ENCODE measurements at places on chromosomes 7 and 10.
A peak's percentile ranks its signal among the peaks of the same experiment; 100 is the strongest.

DNA sequence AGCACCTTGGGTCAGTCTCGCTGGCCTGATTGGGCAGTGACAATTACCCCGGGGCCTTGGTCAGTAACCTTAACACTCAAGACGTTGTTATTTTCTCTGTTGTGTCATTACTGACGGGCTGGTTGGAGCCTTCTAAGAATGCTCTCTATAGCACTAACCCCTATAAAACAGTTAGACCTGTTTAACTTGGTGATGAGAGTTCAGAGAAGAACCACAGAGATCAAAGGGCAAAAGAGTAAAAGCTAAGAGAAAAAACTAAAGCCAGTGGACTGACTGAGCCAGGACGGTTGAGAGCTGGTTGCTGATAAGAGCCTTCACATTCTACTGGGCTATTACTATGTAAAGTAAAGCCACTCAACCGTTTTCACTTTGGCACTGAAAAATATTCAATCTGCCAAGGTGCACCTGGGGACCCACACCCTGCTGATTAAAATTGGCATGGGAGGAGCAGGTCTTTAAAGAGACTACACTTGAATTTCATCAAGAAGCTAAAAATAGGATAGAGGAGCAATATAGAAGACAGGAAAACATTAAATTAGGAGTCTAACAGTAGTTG lies 13.6 kb upstream of the ITGB1 start:
- no peak for DNase-seq

DNA sequence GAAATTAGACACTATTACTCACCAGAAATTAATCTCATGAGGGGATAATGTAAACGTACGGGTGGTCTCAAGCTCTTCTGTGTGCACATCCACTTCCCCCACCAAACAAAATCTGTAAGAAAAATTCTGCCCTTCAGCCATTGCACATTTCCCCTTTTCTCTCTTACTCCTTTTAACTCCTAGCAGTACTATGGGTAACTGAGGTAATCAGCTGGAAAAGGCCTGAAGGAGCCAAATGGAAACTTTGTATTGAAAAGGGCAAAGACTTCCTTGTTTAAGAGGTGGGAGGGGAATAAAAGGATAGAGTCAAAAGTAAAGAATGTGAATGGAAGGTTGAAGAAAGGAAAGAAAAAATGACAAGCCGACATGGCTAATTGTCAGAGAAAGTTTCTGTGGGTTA lies 273.8 kb downstream of the RNLS start:
- DNase-seq, result no peak

- no peak for DNase-seq
These were observed 426.6 kb downstream of the PLXNA4 start for GRCh38 chr7:132149436-132150304.

DNA sequence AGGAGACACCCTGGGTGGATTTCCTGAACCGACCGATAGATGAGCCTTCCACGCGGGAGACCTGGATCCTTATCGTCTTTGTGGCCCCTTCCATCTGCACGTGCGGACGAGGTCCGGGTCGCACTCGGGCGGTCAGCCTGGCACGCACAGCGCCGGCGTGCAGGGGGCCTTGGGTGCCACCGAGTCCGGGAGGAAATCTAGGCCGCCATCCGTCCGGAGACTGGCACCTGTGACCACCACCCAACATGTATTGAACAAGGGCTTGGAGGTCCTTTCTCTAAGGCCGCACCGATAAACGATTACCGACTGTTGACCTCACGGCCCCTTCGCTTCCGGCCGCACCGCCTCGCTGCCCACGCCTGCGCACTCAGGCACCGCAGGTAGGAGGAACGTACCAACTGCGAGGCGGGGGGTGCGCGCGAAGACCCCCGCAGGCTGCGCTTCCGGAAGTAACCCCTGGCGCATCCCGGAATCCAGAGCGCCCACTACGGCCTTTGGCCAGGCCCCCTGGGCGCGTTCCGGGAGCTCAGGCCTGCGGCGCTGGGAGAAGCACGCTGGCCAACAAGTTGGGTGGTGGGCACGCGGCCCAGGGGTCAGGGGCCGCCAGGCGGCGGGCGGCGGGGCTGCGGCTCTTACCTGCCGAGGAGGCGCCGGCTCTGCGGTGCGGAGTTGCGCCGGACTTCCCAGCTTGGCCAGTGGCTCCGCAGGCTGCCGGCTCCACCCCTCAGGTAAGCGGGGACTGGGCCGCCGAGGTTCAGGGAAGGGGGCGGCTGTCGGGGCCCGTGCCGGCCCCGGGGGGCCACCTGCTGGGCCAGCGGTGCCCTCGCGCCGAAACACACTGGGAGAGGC lies at the start of the genes ACTR3C and LRRC61:
ACTR3C (minus strand) TSS at position 713 of the 849 bp plus-strand sequence. CDS start 28,249 bp downstream, outside the sequence.
LRRC61 (plus strand) TSS at position 523 of the 849 bp plus-strand sequence. CDS start 13,507 bp downstream, outside the sequence.
- DNase-seq, result peak; percentile 79

DNA sequence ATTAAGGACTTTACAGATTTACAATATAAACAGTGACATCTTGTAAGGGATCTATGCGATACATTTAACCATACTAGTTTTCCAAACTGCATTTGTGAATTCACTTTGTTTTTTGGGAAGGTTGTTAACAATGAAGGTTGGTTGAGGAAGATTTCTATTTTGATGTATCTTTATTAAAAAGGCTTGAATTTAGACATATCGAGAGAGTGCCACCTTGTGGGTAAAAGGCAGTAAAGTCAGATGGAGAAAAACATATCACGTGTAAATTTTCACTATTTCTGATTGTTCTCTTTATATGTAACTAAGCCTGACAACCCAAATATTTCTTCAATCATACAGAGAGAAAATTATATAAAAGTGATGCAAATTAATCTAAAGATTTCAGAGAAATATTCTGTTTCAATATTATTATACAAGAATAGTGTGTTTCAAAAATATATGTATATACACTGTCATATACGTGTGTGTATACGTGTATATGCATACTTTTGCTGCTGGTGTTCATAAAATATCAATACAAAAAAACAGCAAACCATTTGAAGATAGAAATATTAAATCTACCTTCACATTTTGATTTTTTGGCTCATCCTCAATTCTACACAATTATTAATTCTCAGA lies 988.6 kb downstream of the SORCS1 start:
- DNase-seq, result no peak

DNA sequence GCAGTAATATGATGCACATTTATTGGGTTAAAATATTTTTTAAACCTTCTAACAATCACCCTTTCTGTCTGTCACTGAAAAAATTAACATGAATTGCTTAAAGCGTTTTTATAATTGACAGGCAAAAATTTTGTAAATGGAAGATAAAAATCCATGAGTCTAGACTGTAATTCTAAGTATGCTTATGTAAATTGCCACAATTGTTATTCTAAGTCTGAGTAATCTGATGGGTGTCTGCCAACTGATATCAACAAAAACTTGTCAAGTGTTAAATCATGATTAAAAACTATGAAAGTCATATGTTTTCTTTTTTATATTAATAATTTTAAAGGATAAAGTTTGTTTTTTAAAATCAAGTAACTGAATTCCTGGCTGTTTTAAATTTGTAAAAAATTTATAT lies 208.2 kb downstream of the CDK14 start:
- no peak for DNase-seq

GRCh38 chr7:115124409-115124939 lies 202.6 kb downstream of the MDFIC start:
- no peak for DNase-seq

GRCh38 chr10:60735244-60735643 lies 43.0 kb upstream of the CDK1 start:
- no peak for DNase-seq

DNA sequence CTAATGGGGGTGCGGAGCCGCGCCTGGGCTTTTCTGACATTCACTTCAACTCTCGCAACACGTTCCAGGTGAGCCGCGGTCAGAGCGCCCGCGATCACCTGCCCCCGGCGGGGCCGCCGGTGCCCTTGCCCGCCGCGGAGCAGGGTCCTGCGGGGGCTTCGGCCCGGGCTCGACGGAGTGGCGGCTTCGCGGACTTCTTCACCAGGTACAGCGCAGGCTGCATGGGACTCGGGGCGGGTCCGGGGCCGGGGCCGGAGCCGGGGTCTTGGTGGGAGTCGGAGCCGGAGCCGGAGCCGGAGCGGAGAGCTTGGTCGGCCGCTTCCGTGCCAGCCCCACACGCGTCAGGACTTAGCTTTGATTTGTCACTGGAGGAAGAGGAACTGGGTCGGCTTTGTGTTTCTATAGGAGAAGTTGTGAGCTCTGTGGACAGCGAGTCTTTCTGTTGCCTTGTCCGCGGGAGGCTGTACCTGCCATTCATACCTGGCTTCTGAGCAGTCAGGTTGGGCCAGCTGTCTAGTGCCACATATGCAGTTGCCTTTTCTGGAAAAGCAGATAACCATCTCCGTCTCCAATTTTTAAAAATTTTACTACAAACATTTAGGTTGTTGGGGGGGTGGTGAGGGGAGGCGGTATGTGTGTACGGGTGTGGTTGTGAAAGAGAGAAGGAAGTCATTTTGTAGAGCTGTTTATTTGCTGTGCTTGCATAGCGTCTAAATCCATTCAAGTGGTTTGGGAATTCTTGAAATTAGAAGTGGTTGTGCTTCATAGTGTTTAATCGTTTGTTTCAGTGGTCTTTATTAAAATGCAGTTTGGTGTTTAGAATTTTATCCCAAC lies 1.3 kb downstream of the TBC1D12 start:
- no peak for DNase-seq

DNA sequence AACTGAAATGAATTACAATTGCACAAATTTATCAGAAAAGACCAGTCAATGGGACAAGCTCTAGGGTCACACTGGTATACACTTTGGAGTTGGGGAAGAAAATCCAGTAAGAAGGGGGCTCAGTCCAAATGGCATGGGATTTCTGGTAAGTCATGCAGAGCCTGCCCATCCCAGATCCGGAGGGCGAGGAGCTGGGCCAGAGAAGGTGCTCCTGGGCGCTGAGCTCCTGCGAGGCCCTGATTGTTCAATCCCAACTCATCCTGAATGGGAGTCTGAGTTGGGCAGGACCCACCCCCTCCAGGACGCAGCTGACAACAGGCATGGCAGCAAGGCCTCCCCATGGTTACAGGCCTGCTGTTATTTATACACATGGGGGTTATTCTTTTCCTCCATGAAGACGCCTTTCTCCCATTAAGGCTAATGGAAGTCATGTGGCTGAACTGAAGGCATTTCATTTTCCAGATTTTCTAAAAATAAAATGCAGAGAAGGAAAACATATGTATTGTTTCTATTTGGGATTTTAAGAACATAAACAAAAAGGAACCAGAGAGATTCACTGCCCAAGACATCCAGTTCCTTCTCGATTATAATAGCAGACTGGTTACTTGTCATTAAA lies 91.1 kb upstream of the ADAM12 start:
- DNase-seq, result no peak

DNA sequence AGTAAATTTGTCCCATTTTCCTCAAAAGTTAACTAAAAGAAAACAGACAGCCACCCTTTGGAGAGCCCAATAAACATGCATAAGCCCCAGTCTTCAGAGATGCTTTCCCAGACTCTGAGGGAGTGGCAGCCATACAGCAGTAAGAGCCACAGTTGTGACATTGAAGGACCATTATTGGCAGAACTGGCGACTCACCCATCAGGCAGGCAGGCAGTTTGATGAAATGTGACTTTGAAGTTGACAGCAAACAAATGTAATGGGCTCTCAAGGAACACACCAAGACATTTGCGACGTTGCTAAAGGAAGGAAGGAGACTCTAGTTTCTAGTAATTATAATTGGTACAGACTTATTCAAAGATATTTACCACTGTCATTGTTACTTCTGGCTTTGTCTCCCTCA lies 287.5 kb upstream of the PHYHIPL start:
- no peak for DNase-seq

DNA sequence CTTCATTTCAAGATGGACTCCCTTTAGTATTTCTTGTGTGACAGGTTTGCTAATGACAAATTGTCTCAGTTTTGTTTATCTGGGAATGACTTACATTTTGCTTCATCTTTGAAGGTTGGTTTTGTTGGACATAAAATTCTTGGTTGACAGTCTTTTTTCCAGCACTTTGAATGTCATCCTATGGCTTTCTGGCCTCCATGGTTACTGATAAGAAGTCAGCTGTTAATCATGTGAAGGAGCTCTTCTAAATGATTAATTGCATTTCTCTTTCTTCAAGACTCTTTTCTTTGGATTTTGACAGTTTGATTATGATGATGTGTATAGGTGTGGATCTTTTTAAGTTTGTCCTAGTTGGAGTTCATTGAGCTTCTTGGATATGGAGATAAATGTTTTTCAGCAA lies 26.9 kb upstream of the HHEX start:
- no peak for DNase-seq

- no peak for DNase-seq
These were observed 11.7 kb downstream of the CPA5 start for GRCh38 chr7:130356121-130356875.

DNA sequence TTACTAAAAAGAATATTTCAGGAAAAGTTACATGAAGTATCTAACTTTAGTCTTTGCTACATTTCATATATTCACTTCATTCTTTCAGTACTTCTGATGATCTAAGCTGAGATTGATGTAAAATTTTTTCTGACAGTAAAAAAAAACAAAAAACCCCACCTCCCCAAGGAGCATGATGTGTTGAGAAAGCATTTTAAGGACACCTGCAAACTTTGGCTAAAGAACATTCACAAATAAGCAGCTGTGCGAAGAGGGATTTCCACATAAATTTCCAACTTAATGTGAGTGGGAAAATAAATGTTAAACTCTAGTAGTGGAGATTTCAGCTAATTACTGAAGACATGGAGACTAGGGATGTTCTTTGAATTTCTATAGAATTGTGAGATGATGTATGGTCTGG lies 35.5 kb downstream of the DLD start:
- no peak for DNase-seq

- no peak for DNase-seq
These were observed 116.7 kb downstream of the SGMS1 start for GRCh38 chr10:50506861-50507573.

GRCh38 chr10:11775412-11775811 lies 33.2 kb downstream of the ECHDC3 start:
- DNase-seq, result no peak

- DNase-seq, result no peak
These were observed 15.1 kb downstream of the VCL start for GRCh38 chr10:74013004-74013403.

GRCh38 chr10:115660391-115660790 lies 567.2 kb downstream of the ATRNL1 start:
- DNase-seq, result no peak

GRCh38 chr10:21125471-21126228 lies 228.5 kb upstream of the NEBL start:
- DNase-seq, result no peak

DNA sequence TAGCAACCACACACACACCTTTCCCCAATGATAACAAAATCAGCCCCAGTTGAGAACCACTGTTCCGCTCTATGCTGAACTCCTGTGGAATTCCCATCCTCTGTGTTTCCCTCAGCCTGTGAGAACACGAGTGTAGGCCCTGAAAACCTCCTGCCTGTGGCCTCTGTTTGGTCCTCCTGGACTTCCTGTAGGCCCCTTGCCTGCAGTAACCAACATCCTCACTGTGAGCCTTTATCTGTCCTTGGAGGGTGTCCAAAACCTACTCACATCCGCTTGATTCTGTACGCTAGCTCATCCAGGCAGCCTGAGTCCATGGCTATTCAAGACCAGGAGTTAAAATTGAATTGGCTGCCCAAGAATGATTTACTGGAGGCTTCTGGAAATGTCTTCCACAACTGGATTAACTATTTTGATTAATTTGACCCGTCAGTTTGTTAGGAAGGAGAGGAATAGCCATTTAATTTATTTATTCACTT lies 149.8 kb downstream of the AKR1D1 start:
- no peak for DNase-seq
